Pulmonary artery endothelial cell (primary cell): ENCODE measurements at places on chromosomes 5 and 9.

GRCh38 chr5:110324876-110325275 is 401.6 kb downstream of the TMEM232 start:
- DNase-seq, result no peak

GRCh38 chr9:135273008-135273407 is 185.5 kb downstream of the OLFM1 start:
- DNase-seq, result no peak

- DNase-seq, result no peak
Observed at GRCh38 chr5:153985498-153985897, 53.2 kb downstream of the FAM114A2 start.

- no peak for DNase-seq
Observed at GRCh38 chr9:81559709-81560108, 129.6 kb downstream of the TLE1 start.

GRCh38 chr9:133641861-133642595 is 5.9 kb downstream of the DBH start:
- DNase-seq, result no peak

GRCh38 chr9:21174671-21175070 is 8.2 kb upstream of the IFNA21 start:
- DNase-seq, result no peak

DNA sequence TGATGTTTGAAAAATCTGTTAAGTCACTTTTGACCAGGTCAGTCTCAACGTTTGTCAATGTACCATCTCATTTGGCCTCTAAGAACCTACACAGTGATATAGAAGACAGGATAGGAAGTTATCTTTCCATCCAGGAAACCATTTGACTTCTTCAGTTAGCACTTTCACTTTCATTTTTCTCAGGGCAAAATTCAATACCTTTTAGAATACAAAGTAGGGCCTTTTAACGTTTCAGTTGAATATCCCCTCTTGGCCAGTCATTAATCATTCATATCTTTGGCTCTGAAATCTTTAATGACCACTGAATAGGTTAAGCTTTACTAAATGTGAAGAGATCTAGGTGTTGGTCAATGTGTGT is 101.1 kb upstream of the GNAQ start:
- no peak for DNase-seq

GRCh38 chr5:6829150-6829784 is 116.0 kb downstream of the TENT4A start:
- no peak for DNase-seq

- DNase-seq, result no peak
Observed at GRCh38 chr5:151454166-151454565, 6.8 kb downstream of the SLC36A1 start.

GRCh38 chr5:86768699-86769202 is 151.0 kb downstream of the COX7C start:
- DNase-seq, result no peak

GRCh38 chr9:120104771-120105170 is 475.2 kb downstream of the CDK5RAP2 start:
- DNase-seq, result no peak

- no peak for DNase-seq
Observed at GRCh38 chr5:10584714-10585517, 21.0 kb downstream of the ANKRD33B start.

DNA sequence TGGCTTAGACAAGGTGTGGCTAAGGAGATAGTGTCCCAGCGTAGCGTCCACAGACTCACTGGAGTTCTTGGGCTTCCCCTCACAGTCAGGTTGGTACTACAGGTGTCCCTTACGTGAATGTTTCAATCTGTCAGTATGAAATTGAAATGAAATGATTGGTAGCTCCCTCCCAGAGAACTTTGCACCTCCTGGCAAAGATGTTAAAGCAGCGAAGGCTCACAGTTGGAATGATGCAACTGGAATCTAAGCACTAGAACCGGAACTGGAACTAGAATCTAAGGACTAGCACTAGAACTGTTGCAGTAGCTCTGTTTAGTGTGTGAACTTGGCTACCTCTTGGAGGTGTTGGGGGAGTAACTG is 1.1 kb downstream of the SLC31A1 start:
- DNase-seq, result no peak

GRCh38 chr5:132010989-132011621 is 353 bp downstream of the ACSL6 start:
- no peak for DNase-seq

DNA sequence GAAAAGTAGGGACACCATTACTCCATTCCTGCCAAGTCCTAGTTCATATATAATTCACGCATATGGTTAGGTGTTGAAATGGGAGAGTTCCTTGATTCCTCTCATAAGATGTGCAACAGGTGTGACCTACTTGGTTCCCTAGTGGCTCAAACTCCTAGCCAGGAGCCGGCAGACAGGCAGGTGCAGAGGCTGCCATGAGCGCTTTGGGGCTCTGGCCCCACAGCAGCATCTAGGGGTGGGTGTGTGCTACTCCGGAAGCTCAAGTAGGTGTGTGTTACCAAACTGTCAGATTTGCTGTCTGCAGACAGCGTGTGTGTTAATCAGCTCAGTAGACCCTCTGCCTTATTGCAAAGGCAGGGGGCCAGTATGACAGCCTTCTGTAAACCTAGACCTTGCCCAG is 1652.4 kb upstream of the ACO1 start:
- no peak for DNase-seq

DNA sequence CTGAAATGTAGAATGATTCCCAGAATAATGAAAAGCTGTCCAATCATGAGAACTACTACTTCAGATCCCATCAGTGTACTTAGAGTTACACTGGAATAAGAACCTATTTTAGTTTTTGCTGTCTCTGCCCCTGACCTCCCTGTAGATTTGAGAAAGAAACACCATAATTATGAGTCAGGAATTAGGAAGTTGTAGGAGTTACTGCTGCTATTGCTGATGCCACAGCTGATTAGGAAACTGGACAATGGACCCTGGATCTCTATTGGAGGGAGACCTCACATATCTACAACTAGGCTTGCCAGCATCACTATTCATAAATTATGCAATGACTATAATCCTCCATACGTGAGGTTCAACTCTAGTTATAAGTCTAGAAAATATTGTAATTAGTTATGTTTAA is 48.8 kb upstream of the EDIL3 start:
- no peak for DNase-seq

- DNase-seq, result no peak
Observed at GRCh38 chr5:58718269-58718978, 135.5 kb downstream of the RAB3C start.

DNA sequence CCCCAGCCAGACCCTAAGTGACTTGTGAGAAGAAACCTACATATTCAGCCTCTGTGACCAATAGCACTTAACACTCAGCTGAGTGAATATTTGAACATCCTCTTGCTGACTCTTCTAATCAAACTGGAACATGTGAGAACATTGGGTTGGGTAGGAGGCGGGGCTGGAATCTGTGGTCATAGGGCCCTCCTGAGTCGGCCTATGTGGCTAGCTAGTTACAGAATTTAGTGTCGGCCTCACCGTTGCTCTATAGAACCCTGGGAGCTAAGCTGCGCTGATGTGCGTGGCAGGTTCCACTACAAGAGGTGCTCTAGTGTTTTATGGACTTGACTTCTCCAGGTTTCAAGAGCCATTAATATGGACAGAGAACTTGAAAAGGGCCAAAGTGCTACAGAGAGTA is 138.8 kb downstream of the DROSHA start:
- no peak for DNase-seq

- no peak for DNase-seq
Observed at GRCh38 chr9:6440405-6440804, 27.4 kb downstream of the UHRF2 start.

GRCh38 chr9:100619665-100620064 is 41.8 kb downstream of the CAVIN4 start:
- DNase-seq, result no peak

- DNase-seq, result no peak
Observed at GRCh38 chr9:69272212-69272611, 52.8 kb upstream of the ENTREP1 start.

- DNase-seq, result no peak
Observed at GRCh38 chr9:19451240-19452087, 42.7 kb downstream of the ACER2 start.

- DNase-seq, result no peak
Observed at GRCh38 chr9:75958226-75958625, 67.8 kb downstream of the PCSK5 start.

- no peak for DNase-seq
Observed at GRCh38 chr5:149325166-149325735, 20.0 kb upstream of the GRPEL2 start.

DNA sequence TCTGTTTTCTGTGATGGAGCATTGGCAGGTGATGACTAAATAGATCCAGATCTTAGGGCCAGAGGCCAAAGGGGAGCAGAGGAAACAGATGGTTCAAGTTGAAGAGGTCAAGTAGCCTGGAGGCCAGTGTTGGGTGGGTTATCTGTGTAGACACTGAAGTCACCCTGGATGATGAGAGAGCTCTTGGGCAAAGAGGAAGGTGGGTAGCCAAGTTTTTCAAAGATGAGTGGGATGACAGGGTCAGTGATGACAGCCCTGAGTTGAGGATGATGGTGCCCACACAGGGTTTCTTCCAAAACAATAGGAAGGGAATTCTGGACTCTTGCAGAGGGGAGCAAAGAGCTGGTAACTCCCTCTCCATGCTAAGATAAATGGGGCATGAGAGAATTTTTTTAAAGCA is 76.6 kb downstream of the CD180 start:
- DNase-seq, result no peak

- no peak for DNase-seq
Observed at GRCh38 chr5:126525630-126526245, 69.3 kb downstream of the ALDH7A1 start.

- DNase-seq, result no peak
Observed at GRCh38 chr9:101119206-101119819, 90.8 kb downstream of the PLPPR1 start.

GRCh38 chr5:88819301-88819999 is 63.5 kb downstream of the MEF2C start:
- DNase-seq, result no peak

DNA sequence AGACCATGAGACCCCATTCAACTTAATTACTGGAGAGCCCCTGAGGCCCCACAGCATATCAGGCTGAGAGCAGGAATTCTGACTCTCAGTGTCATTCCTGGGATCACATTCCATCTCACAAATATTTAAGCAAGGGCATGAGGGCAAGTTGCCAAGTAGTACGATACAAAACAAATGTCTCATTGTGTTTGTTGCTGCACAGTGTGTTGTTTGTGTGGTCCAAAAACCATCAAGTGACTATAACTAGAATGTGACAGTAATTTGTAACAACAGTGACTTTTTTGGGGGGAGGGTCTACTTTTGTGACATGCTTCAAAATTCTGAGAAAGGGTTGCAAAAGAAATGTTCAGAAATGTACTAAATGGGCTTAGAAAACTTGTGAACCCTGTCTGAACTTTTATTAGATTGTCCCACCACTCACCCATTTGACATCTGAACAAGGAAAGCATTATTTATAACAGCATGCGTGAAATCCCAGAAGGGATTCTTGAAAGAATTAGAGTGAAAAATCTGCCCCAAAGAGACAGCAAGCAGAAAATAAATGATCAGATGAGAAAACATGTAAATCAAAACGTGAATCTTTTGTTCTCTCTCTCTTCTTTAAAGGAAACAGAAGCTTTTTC is 347.0 kb downstream of the NTRK2 start:
- DNase-seq, result no peak

GRCh38 chr5:178590141-178590923 is at the start of gene COL23A1:
TSS of gene COL23A1 (minus strand) at chr5:178590393.
- DNase-seq, result no peak

GRCh38 chr9:32855752-32856151 is 72.4 kb downstream of the TMEM215 start:
- no peak for DNase-seq

DNA sequence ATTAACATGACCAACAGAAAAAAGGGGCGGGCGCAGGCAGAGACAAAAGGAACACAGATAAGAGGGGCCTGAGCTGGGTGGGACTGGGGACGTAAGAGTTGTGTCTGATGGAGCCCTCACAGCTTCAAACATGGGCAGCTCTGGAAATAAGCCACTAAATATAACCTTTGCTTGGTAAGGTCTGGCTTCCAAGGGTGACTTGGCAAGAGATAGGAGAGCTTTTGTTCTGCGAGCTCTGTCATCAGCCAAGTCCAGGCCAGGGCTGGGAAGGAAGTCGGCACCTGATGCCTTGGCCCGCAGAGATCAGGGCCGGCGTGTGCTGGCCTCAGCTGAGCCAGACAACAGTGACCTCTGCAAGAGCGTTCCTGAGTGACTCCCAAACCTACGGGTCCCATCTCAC is 11.8 kb downstream of the TRUB2 start:
- no peak for DNase-seq

- DNase-seq, result no peak
Observed at GRCh38 chr5:154465169-154465568, 12.9 kb downstream of the HAND1 start.

- no peak for DNase-seq
Observed at GRCh38 chr9:8863886-8864544, 1064.4 kb upstream of the DMAC1 start.

- no peak for DNase-seq
Observed at GRCh38 chr5:171599411-171599810, 180.0 kb downstream of the FGF18 start.

GRCh38 chr9:107198718-107199117 is 84.4 kb upstream of the RAD23B start:
- no peak for DNase-seq

DNA sequence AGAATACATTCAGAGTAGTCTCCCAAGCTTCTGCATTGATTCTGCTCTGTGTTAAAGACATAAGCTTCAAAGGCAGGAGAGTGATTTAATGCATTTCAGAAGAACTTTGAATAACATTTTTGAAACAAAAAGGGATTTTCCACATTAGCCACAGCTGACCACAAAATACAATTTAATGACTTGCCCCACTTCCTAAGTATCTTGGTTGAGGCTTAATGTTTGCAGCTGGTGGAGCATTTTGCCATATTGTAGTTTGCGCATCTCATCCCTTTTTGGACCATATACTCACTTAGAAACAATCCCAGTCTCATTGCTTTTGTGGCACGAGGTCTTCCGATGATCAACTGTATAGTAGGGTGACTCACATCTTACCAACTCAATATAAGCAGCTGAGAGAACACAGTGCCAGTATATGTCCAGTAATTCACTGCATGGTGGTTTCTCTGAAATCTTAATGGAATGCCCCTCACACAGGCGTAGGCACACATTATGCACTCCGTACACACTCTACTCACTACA is 455.8 kb upstream of the PTGER4 start:
- no peak for DNase-seq

DNA sequence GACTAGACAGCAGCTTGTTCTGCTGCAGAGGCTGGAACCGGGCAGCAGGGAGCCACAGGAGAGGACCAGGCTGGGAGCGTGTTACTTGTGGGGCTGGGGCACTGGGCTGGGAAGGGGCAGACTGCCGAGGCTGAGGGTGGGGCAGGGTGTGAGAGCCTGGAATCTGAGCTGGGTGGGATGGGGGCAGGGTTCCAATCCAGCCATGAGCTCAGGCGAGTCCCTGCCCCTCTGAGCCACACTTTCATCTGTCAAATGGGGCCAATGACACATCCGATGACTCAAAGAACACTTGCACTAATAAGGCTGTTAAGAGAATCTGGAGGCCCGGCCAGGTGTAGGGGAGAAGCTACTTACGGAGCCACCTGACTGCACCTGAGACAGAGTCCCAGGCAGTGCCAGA is 18.7 kb upstream of the WDR38 start:
- DNase-seq, result no peak

GRCh38 chr9:86516564-86516963 is 162.4 kb upstream of the TUT7 start:
- DNase-seq, result no peak

- DNase-seq, result no peak
Observed at GRCh38 chr5:24497145-24497544, 147.6 kb downstream of the CDH10 start.
